ENCODE measurements at places on chromosomes 1 and 21.

DNA sequence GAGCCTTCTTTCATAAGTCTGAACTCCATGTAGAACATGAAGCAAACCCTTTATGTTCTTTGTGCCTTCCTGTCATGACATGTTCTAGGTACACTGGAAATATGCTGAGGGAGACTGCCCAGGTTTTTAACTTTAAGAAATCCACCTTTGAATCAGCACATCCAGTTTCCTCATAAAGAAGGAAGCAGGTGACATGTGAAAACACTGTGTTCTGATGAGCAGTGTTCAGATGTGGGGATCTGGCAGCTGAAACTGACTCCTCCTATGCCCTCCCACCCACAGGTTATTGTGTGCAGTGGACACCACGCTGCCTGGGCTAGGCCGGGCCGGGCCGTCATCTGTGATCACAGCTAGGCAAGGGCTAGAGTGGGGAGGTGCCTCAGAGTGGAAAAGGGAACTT, 51.1 kb downstream of the CNN3 start:
- no peak for DNase-seq

DNA sequence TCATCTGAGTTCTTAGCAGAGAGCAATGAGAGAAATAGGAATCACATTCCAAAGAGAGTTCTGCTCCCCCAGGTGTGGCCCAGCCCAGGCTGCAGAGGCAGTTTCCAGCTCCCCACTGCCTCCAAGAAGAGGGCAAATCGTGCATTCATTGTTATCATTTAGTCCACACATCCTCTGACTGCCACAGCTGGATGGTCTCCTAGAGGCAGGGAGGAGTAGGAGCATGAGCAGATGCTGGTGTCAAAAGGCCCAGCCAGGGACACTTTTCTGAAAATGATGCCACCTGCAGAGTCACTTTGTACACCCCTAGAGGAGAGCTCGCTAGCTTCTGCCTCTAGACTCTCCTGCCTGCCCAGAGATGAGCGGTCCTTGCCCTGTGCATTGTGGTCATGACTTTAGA, 33.6 kb upstream of the GNPAT start:
- DNase-seq: no peak

DNA sequence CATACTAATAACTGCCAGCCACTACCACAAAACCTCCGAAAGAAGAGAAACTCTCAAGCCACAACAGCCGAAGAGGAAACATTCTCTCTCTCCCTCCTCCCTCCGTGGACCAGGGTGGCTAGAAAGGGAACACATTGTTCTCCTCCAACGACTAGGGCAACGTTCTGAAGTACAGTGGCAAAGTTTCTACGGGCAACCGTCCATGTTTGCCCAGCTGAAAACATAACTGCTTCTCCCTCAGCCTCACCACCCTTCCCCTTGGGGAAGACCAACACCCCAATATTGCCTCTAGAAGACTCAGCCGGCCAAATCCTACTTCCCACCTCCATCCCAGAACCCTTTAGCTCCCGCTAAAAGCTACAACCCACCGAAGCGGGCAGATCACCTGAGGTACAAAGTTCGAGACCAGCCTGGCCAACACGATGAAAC, 2.0 kb downstream of the GLUL start:
- no peak for DNase-seq

DNA sequence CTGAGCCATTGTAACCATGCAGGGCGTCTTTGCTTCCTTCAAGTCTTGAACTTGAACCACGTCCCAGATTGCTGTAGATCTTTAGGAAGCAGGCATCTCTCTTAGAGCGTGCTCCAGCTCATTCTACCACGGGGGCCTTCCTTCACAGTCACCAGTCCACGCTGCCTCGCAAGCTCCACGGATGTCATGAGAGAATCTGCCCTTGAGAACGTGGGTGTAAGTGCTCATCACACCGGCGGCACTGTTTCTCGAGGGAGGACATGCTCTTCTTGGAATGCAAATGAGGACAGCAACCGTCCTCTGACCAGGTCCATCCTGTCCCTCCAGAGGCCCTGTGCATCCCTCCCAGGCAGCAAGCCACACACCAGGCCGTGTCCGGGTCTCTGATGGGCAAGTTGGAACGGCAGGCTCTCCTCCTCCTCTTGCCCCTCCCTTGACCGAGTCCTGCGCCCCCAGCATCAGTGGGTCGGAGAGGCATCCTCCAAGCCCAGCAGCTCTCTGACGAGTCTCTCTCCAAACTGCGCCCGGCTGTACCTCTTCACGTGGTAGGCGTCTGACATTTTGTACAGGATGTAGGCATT, 103.1 kb downstream of the PGBD5 start:
- DNase-seq: no peak

DNA sequence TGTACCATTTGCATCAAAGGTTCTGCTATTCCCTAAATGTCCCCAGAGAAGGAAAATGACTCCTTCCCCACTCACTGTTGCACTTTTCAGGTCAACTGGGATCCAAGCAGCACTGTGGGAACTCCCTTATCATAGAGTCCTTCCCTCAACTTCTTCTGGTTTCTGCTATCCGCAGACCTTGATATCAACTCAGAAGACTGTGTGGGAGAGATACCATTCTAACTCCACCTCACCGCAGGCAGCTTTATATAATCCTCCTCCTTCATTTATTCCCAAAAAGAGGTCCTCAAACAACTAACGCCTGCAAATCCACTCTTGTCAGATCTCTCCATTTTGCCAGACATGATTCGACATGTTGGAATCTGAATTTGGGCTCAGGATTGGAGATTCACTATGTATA, 27.3 kb downstream of the LHX9 start:
- no peak for DNase-seq

- DNase-seq: no peak
Observed at GRCh38 chr21:22083899-22084298, 1085.7 kb downstream of the NCAM2 start.

GRCh38 chr1:5010236-5010635, 355.8 kb downstream of the AJAP1 start:
- no peak for DNase-seq

GRCh38 chr1:25020851-25021590, 90.9 kb upstream of the RUNX3 start:
- DNase-seq: no peak

GRCh38 chr1:1065265-1065939, 8.7 kb downstream of the RNF223 start:
- no peak for DNase-seq

GRCh38 chr1:113660088-113660487, 99.2 kb downstream of the PHTF1 start:
- DNase-seq: no peak

DNA sequence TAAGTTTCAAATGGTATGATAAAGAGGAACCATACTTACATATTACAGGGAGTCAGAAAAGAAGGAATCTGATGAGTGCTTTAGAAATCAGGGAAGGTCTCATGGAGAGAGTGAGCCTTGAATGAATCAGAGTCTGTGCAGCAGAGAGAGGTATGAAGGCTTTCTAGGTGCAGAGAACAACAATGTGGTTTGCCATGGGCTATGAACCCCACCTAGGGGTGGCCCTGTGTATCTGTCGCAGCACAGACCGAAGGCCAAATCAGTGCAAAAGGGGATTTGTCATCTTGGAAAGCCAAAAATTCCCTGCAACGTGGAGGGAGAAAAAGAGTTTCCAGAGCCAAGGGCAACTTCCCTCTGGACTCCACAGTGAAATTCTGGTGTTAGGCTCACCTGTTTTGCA, 3.5 kb downstream of the PAPPA2 start:
- DNase-seq: peak; percentile 0

- DNase-seq: no peak
Observed at GRCh38 chr21:45330075-45330781, 42.5 kb upstream of the POFUT2 start.

GRCh38 chr1:196155586-196155985, 452.7 kb downstream of the KCNT2 start:
- DNase-seq: no peak

DNA sequence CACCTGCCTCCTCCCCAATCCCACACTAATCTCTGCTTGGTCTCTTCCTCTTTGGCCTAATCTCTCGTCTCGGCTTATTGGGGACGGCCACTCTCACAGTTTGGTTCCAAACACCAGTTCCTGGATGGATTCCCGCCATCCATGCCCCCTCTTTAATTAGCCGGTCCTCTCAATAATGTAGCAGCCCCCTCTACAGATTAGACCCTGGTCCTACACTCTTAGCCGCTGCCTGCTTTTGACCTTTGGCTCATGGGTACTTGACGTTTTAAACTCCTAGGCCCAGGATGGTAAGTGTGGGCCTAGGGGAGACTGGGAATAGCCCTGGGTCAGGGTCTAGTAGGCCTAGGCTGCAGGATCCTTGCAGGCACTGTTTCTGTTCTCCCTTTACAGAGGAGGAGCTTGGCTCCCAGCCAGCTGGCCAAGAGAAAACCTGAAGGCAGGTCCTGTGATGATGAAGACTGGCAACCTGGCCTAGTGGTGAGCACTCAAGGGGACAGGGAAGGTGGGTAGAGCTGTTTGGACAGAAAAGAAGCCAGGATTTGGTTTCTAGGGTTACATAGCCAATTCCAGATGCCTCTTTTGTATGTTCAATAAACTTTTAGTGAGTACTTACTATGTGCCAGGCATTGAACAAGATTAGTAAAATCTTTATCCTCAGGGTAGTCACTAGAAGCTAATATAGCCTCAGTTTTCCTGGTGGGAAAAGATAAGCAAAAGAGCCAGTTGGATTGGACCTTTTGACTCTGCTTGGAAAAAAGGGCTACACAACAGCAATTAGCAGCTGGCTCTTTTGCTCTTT, 758 bp downstream of the RAD54L start:
- DNase-seq: peak; percentile 44

DNA sequence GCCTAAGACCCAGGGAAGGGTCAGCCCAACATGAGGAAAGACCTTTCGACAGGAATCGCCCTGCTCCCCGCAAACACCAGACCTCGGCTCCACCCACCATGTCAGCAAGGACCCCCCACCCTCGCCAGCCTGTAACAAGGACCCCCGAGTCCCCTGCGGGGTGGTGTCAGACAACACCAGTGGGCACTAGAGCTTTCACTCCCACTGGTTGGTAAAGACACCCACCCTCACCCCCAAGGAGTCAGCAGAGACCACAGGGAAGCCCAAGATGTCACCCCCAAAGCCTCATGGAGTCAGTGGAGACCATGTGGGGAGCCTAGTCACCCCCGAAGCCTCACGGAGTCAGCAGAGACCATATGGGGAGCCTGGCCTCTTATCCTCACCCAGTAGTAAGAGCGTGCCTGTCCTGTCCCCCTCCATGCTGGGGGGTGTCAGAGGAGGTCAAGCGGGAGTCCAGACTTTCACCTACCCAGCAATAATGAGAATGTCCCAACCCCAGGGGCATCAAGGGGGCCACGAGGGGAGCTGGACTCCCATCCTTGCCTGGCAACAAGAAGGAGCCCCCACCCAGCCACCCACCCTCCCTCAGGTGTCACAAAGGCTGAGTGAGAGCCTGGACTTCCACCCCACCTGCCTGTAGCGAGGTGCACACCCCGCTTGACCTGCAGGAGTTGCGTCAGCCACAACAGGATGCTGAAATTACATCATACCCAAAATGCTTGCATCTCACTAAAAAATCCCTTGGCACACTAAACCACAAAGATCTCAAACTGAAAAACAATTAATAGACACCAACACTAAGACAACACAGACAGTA, 24.8 kb downstream of the SLC19A1 start:
- no peak for DNase-seq

DNA sequence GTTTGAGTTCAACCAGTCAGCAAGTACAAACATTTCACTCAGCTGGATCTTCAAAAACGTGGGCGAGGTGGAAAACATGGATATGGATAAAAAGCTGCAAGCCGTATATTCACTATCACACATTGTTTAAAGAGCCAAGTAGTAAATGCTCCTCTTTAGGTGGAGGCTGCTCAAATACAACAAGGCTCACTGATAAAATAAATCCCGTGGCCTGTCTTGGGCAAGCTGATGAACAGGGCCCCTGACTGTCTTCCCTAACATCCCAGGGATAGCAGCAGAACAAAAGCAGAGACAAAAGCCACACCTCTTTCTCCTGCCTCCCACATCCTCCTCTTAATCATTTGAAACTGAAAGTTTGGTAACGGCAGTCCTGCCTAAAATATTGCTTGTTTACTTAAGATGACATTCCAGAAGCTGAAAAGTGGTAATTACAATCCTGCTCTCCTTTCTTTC, 357.7 kb downstream of the TTLL7 start:
- no peak for DNase-seq

- DNase-seq: peak; percentile 97
Observed at GRCh38 chr1:43545695-43546387, 15.2 kb downstream of the PTPRF start.

GRCh38 chr1:36342426-36343185, 19.2 kb upstream of the EVA1B start:
- no peak for DNase-seq

DNA sequence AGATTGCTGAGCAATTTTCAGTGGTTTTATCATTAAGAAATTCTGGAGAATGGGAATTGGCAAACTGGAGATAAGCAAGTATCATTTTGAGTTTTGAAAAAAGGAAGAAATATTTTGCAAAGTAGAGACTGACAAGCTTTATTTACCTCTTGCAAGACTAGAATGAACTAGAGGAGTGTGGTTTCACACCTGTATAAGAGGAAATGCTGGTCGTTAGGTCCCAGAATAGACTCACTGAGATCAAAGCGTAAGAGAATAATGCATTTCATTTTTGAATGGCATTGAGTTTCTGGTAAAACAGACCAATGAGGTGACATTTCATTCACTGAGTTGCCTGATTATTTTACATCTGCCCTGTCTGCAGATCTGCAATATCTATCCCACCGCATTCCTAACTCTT, 308.1 kb downstream of the ADGRL2 start:
- DNase-seq: no peak

DNA sequence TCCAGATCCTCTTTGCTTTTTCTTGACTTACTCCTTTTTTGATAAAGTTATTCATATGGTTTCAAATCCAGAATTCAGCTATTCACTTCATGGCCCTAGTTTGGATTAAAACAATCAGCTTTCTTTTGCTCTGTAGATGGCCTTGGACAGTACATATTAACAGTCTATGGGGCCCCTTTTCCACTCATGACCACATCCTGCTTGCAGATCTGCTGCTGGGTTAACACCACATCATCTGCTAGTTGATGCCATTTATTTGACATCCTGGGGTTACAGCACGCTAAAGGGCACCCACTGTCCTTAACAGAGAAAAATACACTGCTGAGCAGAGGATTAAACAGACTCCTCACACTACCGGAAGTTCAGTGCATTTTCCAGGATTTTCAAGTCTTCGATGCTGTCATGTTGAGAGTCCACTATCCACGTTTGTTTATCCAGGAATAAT, 941 bp upstream of the IFI16 start:
- DNase-seq: no peak

GRCh38 chr1:167658574-167659328, 28.7 kb downstream of the RCSD1 start:
- DNase-seq: no peak

GRCh38 chr1:45326627-45327623, at the start of gene HPDL:
Gene HPDL, plus strand, starts transcription at chr1:45326895. Its CDS starts 254 bp downstream, at chr1:45327149.
- DNase-seq: peak; percentile 51
